ENCODE measurements at places on chromosomes 12 and 14. TPM values are rescaled to one million over a fixed set of nuclear protein-coding genes. Genes with fewer than 3 reads are reported as not detected.

Gene NELL2
- total RNA-seq = not detected

Gene AQP2
- total RNA-seq = not detected

Gene RASAL1
- not detected for total RNA-seq

Gene RPGRIP1
- not detected for total RNA-seq

Gene TMEM179
- total RNA-seq = not detected

Gene TRAF3
- total RNA-seq = 30.8 TPM

Gene SPX
- total RNA-seq = not detected

Gene RAD9B
- total RNA-seq = 0.29 TPM

Gene COX8C
- not detected for total RNA-seq

Gene CRIP1
- 2.5 TPM for total RNA-seq

Gene BHLHE41
- total RNA-seq = 3.1 TPM

Gene SERPINA12
- not detected for total RNA-seq

Gene ATG101
- total RNA-seq = 74.9 TPM

Gene TCL1B
- total RNA-seq = not detected

Gene KRT80
- not detected for total RNA-seq

Gene EIF4B
- total RNA-seq = 1,491 TPM

Gene CLEC1A
- total RNA-seq = not detected

Gene CFAP54
- total RNA-seq = 3.1 TPM

Gene MANSC4
- total RNA-seq = not detected

Gene ZNF740
- total RNA-seq = 11.6 TPM

Gene TEX22
- total RNA-seq = 0.44 TPM

Gene TBC1D30
- 0.29 TPM for total RNA-seq

Gene FZD10
- not detected for total RNA-seq

Gene ENDOU
- total RNA-seq = 0.29 TPM

Gene TSPAN8
- 0.15 TPM for total RNA-seq

Gene SMIM41
- total RNA-seq = 4.5 TPM

Gene C12orf42
- not detected for total RNA-seq

Gene SIX6
- total RNA-seq = not detected

Gene ANKS1B
- total RNA-seq = 0.87 TPM

Gene PLEKHG3
- 1.5 TPM for total RNA-seq

Gene ASPG
- total RNA-seq = not detected

Gene BEST3
- total RNA-seq = not detected

Gene MLEC
- 137 TPM for total RNA-seq

Gene CLEC2A
- not detected for total RNA-seq

Gene ADCY6
- total RNA-seq = 44.5 TPM

Gene GALNT16
- total RNA-seq = 4.6 TPM

Gene PPP4R4
- total RNA-seq = 2.8 TPM

Gene PMCH
- total RNA-seq = not detected

Gene SRRM4
- total RNA-seq = under 0.01 TPM
